CD4-positive, alpha-beta memory T cell (primary cell): ENCODE measurements at places on chromosomes 4 and X. TPM values are rescaled to one million over a fixed set of nuclear protein-coding genes. Genes with fewer than 3 reads are reported as not detected.

- DNase-seq, result no peak
Measured at GRCh38 chr4:18227880-18228279, 206.3 kb upstream of the LCORL start.

The ARHGAP24 gene
- total RNA-seq, result not detected

DNA sequence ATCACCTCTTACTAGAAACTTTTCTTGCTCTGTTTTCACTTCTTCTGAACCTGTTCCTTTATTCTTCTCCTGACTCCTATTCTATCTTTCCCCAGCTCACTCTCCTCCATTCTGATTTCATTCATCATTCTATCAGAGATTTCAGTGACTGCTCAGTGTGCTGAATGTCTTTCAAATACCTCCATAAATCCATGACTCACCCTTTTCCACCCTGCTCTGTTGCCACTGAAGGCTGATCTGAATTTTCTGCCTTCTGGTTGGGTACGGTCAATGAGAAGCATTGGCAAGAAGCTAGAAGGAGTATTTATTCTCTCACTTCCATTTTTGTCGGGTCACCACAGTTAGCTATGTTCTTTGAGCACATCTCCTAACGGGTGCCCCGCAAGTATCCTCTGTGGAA lies 265.9 kb downstream of the CBLL2 start:
- no peak for DNase-seq

- no peak for DNase-seq
Measured at GRCh38 chr4:158462611-158463010, 59.1 kb upstream of the RXFP1 start.

The TEX13A gene
- total RNA-seq, result not detected

DNA sequence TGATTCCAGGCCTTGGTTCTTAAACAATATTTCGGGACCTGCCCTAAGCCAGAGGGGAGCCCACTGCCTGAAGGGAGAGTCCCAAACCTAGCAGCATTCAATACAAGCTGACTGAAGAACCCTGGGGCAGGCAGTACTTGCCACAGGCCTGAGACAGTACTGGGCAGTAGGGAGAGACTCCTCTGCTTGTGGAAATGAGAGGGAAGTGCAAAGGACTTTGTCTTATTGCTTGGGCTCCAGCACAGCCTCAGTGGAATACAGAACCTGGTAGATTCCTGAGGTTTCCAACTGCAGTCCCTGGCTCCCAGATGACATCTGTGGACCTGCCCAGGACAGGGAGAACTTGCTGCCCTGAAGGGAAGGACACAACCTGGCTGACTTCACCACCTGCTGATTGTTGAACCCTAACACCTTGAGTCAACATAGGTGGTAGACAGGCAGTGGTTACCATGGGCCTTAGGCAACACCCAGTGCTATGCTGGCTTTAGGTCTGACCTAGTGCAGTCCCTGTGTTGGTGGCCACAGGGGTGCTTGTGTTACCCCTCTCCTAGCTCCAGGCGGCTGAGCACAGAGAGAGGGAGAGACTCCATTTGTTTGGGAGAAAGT lies 20.3 kb upstream of the ABCG2 start:
- no peak for DNase-seq

GRCh38 chrX:53116101-53116500 lies 22.2 kb downstream of the KANTR start:
- DNase-seq, result no peak

- DNase-seq, result no peak
Measured at GRCh38 chr4:140351093-140352075, 22.1 kb upstream of the SCOC start.

The SPANXC gene
- not detected for total RNA-seq

- no peak for DNase-seq
Measured at GRCh38 chr4:154427149-154427548, 64.5 kb downstream of the DCHS2 start.

DNA sequence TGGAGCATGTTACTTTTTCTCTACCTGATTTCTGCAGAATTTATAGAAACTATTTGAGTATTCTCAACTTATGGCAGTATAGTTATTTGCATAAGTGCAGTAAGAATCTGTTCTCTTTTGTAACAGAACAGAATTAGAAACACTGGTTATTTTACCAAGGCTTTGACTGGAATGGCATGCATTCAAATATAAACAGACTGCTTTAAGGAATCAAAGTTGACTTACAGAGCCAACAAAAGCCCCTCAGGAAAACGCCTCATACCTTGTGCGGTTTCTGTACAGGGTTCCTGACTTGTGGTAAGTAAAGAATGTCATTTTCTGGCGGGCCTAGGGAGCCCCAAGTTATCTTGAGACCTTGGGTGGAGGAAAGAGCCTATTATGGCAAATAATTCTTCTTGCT lies 97.1 kb downstream of the GPR143 start:
- DNase-seq, result no peak

GRCh38 chrX:102659790-102660757 lies 8.8 kb downstream of the GPRASP1 start:
- DNase-seq, result peak; percentile 77

DNA sequence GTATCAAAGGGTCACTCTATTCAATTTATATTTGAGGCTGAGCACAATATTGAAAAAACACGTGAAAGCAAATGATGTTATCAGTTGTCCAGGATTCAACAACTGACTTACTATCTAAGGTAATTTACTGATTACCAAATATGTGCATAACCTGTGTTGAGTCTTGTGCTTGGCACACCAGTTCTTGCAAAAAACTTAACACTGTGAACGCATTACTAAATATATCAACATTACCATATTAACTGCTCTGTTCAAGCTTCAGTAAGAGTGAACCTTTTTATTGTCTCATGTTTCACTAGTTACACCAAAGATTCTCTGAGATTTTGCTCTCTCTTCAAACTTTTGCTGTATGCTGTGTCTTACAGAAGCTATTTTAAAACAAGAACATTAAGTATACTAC lies 38.4 kb downstream of the PPARGC1A start:
- DNase-seq, result no peak

DNA sequence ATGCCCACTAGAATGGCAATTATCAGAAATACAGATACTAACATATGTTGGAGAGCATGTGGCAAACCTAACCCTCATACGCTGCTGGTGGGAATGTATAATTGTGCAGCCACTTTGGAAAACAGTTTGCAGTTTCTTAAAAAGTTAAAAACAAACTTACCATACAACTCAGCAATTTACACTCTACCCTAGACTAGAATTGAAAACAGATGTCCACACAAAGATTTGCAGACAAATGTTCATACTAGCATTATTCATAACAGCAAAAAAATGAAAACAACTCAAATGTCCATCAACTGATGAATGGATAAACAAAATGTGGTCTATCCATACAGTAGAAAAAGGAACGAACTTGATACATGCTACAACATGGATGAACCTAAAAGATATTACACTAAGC lies 64.4 kb downstream of the SLC9A7 start:
- no peak for DNase-seq

The KIAA1210 gene
- total RNA-seq, result not detected

- no peak for DNase-seq
Measured at GRCh38 chr4:102504941-102505340, 3.8 kb downstream of the NFKB1 start.

GRCh38 chrX:106039920-106040319 lies 1.4 kb upstream of the SERPINA7 start:
- DNase-seq, result no peak

DNA sequence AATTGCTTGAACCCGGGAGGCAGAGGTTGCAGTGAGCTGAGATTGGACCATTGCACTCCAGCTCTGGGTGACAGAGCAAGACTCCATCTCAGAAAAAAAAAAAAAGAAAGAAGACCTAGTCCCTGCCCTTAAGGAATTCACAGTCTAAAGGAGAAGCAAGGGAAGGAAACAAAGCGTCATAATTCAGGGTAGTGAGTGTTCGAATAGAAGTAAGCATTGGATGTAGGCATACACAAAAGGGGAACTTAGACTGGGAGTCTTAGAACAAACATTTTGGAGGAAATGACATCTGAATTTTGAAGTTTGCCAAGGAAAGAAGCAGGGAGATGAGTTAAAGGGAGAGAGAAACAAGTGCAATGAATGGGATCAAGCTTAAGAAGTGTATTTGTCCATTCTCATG lies 32.4 kb downstream of the PPM1K start:
- DNase-seq, result no peak

DNA sequence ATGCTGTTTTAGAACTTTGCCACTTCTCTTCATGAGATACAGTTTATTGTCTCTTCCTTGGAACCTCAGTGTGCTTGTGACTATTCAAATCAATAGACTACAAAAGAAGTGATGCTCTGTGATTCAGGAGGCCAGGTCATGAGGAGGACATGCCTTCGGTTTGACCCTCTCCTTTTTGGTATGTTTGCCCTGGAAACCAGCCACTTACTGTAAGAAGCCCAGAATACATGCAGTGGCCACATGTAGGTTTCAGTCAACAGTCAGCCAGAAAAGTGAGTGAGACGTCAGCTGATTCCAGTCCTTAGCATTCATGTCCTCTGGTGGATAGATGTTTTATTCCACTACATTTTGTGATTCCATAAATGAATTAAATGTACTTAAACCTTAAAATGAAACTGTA lies 328.7 kb downstream of the PCDH18 start:
- DNase-seq, result no peak

The LINC00632 gene
- 14.5 TPM for total RNA-seq

DNA sequence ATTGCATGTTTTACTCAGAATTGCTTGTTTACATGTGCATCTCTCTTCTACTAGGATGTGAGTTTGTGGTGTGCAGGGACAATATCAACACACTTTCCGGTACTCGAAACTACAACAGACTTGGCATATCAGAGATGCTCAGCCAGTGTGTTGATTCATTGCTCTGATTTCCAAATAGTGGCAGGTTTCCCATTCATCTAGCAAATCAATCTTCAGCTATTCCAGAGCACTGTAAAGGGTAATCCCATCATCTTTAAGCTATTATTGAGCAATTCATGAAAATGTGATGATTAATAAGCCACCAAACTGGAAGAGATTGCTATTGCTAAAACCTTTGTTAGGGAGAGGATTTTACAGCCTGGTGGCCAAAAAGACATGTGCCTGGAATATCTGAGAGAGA lies 574.2 kb upstream of the CPEB2 start:
- DNase-seq, result no peak

GRCh38 chrX:143633461-143634308 lies 2.2 kb downstream of the SLITRK4 start:
- DNase-seq, result no peak

GRCh38 chr4:135552131-135552530 lies 1350.5 kb upstream of the PABPC4L start:
- DNase-seq, result no peak

- DNase-seq, result no peak
Measured at GRCh38 chrX:70979136-70979762, 48.4 kb upstream of the SLC7A3 start.

The RNF212 gene
- 2.4 TPM for total RNA-seq

GRCh38 chrX:121836000-121836399 lies 788.6 kb downstream of the GLUD2 start:
- no peak for DNase-seq

The CRMP1 gene
- total RNA-seq, result not detected
